ENCODE measurements at places on chromosomes 7 and 10.
A peak's percentile ranks its signal among the peaks of the same experiment; 100 is the strongest.

- no peak for DNase-seq
Observed at GRCh38 chr7:129045682-129046081, 9.2 kb downstream of the TNPO3 start.

DNA sequence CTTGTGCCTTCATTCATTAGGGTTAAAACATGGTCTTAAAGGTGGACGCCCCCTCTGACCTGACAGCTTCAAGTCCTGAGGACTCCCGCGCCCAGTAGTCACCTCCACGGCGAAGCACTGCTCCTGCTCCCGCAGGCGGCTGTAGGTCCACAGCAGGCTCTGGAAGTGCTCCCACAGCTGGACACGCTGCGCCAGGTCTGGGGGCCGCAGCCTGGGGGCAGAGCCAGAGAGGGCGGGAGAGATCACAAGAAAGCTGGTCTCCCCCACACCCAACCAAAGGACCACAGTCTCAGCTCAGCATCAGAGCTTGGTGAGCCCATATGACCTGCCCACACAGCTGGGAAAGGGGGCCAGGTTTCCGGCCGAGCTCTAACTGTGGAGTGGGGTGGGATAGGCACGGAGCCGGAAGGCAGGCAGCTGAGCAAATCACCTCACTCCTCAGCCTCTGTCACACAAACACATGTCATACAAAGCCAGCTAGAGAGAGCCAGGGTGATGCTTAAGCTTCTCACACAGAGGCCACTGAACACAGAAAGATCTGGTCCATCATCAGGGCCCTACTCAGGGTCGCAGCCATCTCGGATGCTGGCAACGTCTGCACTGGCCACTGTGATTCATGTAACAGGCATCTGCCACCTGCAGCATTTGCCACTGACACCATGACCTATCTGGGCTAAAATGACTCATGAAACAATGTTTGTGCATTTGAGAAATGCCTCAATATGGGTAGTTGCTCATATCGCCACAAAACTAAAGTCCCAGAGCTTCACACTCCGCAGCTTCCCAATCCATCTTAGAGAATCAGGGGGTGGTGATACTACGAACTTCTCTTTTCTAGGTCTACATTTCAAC lies 12.6 kb downstream of the HPS1 start:
- DNase-seq, result no peak

DNA sequence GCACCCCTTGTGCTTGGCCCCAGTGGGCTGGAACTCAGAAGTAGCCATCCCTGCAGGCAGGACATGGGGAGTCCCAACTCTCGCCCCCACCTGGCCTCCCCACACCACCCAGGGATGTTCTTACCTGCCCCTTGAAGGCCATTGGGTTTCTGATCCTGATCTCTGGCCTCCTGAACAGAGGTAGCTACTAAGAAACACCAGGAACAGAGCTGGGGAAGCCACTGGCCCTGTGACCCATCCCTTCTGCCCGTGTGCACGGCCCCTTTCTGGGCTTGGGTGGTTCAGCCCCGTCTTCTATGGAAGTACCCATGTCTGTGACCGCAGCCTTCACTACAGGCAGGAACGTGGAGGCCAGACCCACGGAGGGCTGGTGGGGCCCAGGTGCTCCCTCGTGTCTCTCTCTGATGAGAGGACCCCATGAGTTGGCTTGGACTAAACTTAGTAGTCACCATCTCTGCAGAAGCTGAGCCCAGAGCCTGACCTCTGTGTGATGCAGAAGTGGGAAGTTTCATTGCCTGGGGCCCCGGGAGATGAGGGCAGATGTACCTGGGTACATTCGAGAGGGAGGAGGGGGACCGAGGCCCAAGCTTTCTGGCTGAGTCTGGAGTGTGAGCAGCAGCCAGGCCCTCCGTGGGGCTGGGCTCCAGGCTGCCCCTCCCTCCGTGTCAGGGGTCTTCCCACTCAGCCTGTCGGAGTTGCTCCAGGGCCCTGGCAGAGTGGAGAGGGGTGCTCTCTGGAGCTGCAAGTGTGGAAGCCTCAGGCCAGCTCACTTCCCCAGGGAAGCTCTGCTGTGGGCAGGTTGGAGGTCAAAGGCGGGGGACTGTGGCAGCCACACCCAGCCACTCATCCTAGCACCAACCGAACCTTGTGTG lies 81.0 kb downstream of the MKI67 start:
- DNase-seq, result no peak

DNA sequence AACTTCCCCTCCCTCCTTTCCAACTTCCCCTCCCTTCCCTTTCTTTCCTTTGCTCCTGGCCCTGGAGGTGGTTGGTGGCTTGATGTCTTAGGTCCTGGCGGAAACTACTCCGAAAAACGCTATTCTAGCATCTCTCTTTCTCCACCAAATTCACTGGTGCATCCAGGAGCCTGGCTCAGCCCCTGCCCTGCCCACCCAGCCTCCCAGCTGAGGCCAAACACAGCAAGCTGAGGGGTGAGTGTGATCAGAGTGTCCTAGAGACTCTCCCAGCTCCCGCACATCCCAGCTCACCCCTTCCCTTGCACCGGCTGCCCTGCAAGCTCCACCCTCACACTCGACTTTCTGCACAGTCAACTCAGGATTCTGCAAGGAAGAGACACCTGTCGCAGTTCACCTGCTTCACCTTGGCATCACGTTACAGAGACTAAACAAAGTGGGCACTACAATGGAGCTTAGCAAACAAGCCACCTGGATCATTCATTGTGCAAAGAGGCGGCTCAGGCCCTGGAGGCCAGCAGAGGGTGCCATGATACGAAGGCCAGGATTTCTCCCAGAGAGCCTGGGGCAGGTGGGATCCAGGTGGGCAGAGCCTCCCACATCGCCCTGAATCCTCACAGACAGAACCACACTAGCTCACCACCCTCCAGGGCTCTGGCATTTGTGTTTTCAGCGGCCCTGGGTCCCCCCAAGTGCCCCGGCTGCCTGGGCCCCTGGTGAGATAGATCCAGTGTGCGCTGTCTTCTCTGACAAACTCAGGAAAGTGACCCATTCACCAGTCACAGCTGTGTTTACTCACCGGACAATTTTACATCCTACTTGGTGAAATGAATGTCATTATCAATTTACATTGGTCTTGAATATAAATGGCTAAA lies 169.6 kb downstream of the TCERG1L start:
- no peak for DNase-seq

DNA sequence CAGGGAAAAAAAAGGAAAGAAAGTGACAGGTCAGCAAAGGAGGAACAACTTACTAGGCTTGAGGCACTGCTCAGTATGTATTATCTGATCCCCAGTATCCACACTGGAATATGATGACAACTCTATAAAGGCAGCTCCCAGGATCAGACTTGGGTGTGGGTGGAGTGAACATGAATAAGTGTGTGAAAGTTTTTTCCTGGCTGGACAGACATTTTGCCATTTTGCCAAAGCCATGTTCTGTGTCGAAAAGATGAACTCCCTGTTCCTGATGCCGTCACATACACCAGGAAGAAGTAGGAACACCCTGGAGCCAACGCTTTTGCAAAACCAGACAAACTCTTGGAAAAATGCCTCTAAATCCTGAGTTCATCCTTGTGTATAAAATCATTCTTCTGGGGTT lies 143.2 kb upstream of the MEOX2 start:
- no peak for DNase-seq

GRCh38 chr10:93797825-93798224 lies 40.1 kb downstream of the LGI1 start:
- DNase-seq, result no peak

DNA sequence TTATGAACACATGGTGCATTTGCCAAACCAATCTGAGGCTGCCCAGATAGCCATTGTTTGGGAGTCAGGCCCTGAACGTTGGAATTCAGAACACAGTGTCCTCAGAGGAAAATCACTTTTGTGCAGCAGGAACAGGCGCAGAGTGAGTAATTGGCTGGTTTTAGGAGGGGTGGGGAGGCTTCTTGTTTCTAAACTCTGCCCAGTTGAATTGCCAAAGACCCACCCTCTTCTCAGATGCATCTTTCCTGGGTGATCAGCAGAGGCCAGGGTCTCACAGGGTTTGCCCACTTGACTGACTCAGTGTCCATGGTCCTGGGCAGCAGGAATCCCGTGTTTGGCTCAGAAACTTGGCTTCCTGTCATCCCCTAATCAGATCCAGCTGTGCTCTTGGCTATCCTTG lies 24.3 kb downstream of the PRLHR start:
- no peak for DNase-seq

DNA sequence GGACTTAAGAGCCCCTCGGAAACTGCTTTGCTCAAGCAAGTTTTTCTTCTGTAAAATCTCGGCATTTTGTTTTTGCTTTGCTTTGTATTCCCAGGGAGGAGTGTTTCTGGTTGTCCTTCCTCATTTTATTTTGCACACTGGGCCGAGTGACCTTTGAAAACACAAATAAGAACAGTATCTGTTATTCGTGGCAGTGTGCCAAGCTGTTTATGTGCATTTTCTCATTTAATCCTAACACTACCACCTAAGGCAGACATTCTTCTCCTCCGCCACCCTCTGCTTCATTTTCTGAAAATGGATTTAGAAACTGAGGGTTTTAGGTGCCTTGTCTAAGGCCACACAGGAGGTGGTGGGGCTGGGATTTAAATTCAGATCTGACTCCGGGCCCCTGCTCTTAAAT lies 218.5 kb downstream of the TCF7L2 start:
- no peak for DNase-seq

DNA sequence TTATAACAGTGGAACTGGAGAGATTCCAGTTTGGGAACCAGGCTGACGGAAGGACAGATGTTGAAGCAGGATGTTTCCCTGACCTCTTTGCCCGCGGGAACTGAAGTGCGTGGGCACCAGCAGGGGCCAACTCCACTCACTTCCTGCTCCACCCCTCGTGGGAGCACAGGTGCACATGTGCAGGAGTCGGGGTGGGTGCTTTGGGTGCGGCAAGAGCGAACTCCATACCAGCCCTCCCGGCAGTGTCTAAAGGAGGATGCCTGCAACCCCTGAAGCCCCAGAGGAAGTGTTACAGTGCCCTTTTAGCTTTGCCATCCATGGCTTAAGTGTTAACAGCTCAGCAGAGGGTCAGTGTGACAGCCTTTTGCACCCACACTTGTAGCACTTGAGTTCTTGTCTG lies 27.4 kb upstream of the UBE3C start:
- DNase-seq, result no peak

DNA sequence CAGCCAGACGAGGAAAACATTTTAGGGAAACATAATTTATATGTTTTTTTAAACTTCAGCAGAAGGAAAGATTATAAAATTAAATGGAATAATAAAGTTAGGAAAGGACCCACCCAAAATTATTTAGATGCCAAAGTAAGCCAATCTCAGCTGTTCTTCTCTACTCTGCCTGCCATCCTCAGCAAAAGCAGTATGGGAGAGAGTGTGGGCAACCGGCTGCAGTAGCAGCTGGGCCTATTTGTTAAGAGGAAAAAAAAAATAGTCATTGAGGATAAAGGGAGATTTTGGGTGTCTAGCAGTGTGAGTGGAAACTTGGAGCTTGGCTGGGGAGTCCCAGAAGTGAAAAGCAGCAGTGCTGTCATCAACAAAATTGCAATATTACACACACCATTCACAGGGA lies 15.4 kb downstream of the SEMA3E start:
- no peak for DNase-seq

DNA sequence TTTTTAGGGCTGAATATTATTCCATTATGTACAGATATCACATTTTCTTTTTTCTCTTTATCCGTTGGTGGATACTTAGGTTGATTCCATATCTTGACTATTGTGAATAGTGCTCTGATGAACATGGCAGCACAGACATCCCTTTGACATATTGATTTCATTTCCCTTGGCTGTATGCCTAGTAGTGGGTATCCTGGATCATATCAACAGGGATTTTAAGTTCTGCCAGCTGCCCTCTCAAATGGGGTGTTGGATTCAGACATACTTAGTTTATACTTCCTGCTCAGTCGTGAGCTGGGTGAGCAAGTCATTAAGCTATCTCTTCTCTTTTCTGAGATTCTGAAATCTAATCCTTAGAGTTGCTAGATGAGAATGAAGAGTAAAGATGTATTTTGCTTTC lies 139.6 kb upstream of the SORCS3 start:
- DNase-seq, result no peak

DNA sequence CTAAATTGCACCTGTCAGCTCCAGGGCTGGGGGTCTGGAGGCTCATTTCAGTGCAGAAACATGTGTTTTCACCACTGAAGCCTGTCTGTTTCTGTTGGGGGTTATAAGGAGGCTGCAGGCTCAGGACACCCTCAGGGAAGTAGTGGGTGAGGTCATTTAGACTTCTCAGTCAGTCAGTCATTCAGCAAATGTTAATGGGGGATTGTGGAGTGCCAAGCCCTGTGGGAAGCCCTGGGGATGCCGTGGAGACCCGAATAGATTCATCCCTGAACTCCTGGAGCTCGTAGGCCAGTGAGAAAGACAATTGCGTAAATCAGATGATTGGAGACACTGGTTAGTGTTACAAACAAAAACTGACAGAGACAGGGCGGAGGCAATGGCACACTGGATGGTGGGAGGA lies 19.2 kb downstream of the LHPP start:
- DNase-seq, result no peak

- DNase-seq, result no peak
Observed at GRCh38 chr7:4727914-4728705, 46.0 kb downstream of the FOXK1 start.

DNA sequence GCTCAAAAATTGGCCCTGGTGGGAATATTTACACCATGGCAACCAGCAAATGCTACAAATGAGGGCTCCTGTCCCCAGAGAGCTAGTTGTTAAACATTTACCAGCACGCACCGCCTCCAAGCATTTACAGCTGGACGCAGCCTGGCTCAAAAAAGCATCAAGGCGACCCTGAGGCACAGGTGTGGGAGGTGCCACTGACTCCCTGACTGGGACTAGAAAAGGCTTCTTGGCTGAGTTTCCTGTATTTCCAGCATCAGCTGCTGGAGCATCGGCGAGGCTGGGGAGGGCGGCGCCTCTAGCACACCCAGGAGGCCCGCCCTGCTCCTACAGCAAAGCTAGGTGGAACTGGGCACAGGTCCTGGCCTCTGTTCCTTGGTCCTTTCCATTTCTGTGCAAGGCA lies 43.5 kb upstream of the ZRANB1 start:
- no peak for DNase-seq

- no peak for DNase-seq
Observed at GRCh38 chr10:33215154-33215553, 119.3 kb downstream of the NRP1 start.

GRCh38 chr10:82660986-82661385 lies 786.0 kb downstream of the NRG3 start:
- no peak for DNase-seq

GRCh38 chr10:79982861-79983260 lies 34.0 kb upstream of the SFTPD start:
- no peak for DNase-seq

- no peak for DNase-seq
Observed at GRCh38 chr10:58971796-58972491, 204.5 kb upstream of the PHYHIPL start.

GRCh38 chr10:76729346-76729745 lies 908.3 kb downstream of the KCNMA1 start:
- no peak for DNase-seq

DNA sequence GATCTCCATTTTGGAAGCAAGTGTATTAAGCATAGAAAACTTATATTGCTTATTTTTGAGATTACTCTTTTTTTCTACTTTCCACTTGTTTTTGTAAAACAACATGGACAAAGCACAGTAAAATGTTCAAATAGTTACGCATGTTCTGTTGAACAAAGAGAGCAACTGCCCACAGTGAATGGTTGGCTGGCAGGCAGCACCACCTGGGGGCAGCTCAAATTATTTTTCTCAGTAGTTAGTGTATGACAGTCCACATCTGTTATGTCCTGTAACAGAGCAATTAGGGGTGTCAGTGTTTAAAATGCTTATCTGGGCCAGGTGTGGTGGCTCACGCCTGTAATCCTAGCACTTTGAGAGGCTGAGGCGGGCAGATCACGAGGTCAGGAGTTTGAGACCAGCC lies 46.1 kb upstream of the CACUL1 start:
- peak; percentile 30 for DNase-seq

- no peak for DNase-seq
Observed at GRCh38 chr10:34498821-34499220, 316.3 kb downstream of the PARD3 start.

GRCh38 chr7:32453341-32454011 lies 36.7 kb downstream of the LSM5 start:
- DNase-seq, result no peak
